GM12892 (cell line): ENCODE measurements at places on chromosomes 16 and 17.

GRCh38 chr16:4979736-4980660 is 21.9 kb downstream of the SEC14L5 start:
- no peak for DNase-seq

GRCh38 chr17:80443498-80443897 is 28.5 kb downstream of the ENDOV start:
- DNase-seq = no peak

- no peak for DNase-seq
Observed at GRCh38 chr17:45742251-45742650, 41.9 kb upstream of the CRHR1 start.

- no peak for DNase-seq
Observed at GRCh38 chr16:81277541-81278080, 37.2 kb upstream of the GAN start.

- DNase-seq = no peak
Observed at GRCh38 chr17:79700592-79700991, 30.2 kb upstream of the ENPP7 start.

GRCh38 chr17:39648616-39649366 is 11.8 kb downstream of the STARD3 start:
- DNase-seq = no peak

DNA sequence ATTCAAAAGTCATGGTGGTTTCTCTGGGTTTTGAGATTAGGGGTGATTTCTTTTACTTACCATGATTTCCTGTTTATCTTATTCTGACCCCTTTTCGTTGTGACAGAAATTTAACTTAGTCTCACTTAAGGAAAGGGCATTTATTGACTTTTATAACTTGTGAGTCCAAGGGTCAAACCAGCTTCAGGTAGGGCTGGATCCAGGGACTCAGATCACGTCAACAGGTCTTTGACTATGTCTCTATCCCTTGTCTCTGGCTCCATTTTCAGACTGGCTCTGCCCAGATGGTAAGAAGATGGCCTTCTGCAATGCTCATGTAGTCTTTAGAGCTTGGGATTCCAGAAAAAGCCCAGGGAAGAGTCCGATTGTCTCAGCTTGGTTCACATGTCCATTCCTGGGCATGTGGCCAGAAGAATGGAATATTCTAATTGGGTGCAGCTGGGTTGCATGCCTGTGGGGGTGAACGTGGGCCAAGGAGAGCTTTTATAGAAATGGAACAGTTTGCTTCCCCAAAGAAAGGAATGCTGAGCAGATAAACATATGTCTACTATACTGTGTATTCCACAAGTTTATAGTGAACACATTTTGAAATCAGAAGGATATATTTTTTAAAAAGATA is 13.4 kb downstream of the USP43 start:
- DNase-seq = no peak

DNA sequence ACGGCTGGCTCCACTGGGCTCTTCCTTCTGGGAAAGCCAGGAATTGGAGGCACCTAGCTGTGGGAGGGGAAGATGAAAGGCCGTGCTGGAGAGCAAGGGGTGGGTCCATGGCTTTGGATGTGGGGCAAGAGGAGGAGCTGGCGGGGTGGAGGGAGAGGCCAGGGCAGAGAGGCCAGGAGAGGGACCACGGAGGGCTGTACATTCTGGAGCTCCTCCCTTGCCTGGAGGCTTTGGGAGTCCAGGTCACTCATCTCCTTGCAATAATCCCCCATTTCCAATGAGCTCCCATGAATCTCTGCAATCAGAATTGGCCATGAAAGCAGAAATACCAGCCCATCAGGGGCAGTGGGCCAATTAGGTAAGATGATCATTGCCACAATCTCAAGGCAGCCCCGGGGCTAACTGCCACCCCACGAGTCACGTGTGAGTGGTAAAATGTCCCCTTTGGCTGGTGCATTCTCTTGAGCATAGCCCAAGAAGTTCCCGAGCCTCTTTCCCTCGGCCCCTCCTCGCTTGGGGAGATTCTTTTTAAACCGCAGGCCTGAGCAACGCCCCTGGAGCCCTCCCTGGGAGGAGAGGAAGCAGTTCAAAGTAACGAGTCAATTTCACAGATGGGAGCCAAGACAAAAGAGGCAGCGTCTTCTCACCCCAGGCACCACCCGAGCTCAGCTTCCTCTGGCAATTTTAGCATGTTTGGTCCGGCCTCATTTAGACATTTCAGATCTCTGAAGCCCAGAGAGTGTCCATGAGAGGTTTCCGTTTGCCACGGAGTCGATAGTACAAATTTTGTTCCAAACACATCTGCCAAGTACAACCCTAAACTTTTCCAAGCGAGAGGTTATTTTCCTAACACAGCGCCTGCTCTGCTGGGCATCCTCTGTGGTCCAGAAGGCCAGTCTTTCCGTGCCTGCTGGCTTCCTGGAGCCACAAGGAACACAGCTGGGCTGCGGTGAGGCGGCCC is 13.4 kb downstream of the RTN4RL1 start:
- DNase-seq = no peak

- no peak for DNase-seq
Observed at GRCh38 chr16:87874639-87875427, 5.5 kb upstream of the SLC7A5 start.

- DNase-seq = no peak
Observed at GRCh38 chr17:2837147-2837561, 40.9 kb downstream of the RAP1GAP2 start.
